Activated CD4-positive, alpha-beta T cell treated with anti-CD3 and anti-CD28 coated beads, Interleukin-2, amount 50 U/mL, for 4 hours (primary cell): ENCODE measurements at places on chromosomes 3 and 15.
A peak's percentile ranks its signal among the peaks of the same experiment; 100 is the strongest.

- no peak for DNase-seq
Measured at GRCh38 chr3:152452318-152452717, 183.6 kb downstream of the MBNL1 start.

GRCh38 chr15:51878446-51879386 lies 49.3 kb downstream of the TMOD3 start:
- no peak for DNase-seq

DNA sequence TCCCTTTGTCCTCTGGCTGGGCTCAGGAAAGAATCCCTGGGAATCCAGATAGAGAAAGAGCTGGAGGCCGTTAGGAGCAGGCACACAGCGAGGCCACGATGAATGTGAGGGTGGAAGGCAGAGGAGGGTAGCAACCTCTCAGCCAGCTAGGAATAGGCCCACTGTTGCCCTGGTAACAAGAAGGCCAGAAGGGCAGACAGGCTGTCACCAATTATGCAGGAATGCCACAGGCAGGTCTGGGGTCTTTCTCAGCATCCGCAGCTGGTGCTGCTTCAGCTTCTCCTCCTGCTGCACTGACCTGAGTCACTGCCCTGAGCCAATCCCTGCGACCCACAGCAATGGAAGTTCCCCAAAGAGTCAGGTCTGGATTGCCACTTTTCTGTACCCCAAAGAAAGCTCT lies 62.8 kb upstream of the C3orf80 start:
- DNase-seq: no peak

DNA sequence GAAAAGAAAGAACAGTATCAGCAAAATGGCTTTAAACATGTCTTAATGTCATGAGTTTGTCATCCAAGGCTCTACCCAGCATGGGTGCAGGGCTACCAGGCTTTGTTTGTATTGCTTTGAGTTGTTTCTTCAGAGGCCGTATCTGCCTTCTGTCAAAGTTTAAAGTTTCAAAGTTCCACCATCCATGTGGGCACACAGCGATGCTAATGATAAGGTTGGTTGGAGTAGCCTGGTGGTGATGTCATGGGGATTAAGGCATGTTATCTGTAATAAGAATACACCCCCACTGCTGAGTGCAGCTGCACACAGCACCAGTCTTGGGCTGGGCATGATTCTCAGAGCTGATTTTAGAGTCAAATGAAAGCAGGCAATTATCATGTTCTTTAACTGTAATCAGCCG lies 72.0 kb upstream of the LRTM1 start:
- DNase-seq: no peak

- DNase-seq: no peak
Measured at GRCh38 chr3:187342255-187342654, 25.9 kb upstream of the RTP4 start.

DNA sequence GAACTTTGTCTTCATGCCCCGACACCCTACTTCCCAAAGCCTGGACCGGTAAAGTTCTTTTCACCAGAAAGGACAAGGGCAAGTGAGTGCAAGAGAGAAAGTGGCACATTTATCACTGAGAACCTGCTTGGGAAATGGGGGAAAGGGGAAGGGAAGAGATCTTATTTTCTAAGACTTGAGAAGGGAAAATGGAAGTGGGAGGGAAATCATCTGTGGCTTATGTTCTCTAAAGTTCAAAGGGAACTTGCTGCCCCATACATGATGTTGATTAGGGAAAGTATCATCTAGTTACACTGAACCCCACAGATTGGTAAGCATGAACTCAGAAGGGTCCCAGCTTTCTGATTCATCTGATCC lies 199.5 kb upstream of the LPP start:
- DNase-seq: no peak

DNA sequence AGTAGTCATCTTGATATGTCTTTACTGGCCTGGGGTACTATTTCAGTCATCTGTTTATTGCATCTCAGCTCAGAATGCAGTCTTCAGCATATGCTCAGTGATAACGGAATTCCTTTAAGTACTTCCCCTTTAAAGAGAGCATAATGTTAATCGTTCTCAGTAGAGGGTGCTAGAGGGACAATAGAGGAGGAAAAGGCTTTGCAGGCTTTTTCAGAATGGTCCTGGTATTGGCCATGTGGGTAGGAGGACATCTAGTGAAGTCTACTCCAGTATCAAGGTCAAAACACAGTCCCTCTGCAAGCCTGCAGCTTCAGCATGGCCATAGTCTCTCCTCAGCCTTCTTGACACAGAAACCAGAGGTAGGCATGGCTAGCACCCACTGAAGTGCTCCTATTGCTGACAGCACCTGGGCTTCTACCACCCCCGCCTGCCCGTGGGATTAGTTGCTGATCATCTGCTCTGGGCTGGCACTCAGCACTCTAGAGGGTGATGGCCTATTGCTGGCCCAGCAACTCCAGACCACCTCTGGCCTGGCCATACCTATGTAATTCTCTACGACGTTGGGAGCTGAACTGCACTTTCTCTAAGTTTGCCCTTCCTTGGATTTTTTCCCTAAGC lies 65.4 kb downstream of the KCNH8 start:
- DNase-seq: no peak

GRCh38 chr15:87757084-87757483 lies 499.5 kb downstream of the NTRK3 start:
- no peak for DNase-seq

DNA sequence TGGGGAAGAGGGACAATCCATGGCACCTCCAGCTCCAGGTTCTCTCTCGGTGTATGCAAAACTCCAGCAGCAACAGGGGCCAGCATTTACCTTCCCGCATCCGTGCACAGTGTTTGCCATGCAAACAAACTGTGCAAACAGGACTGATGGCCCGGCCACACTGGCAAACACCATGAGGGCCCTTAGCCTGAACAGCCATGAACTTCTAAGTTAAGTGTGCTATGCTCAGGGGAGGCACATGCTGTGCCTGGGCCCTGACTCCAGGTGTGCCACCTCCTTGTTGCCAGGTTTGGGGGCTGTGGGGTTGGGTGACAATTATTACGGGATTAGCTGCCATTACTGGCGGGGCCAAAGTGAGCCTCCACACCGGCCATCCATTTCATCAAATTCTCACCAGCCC lies 57.5 kb downstream of the CACNA2D2 start:
- DNase-seq: no peak

GRCh38 chr3:187522293-187522692 lies 147.9 kb downstream of the SST start:
- no peak for DNase-seq

GRCh38 chr3:155805204-155805801 lies 775 bp downstream of the C3orf33 start:
- DNase-seq: peak; percentile 1

DNA sequence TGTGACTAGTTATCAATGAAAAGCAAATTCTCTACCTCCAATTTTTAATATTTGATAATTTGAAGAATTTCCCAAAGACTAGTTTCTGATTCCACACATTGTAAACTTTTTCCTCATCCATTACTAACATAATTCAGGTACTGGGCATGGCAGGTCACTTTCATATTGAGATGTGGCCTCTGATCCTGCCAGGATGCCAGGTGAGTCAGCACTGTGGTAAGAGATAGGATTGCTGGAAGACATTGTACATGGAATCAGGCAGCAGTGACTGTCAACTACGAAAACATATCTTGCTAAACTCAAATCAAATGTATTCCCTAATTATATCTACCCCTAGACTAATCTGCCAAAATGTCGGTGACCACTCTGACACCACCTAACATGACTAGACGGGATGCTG lies 33.2 kb upstream of the POU1F1 start:
- no peak for DNase-seq

DNA sequence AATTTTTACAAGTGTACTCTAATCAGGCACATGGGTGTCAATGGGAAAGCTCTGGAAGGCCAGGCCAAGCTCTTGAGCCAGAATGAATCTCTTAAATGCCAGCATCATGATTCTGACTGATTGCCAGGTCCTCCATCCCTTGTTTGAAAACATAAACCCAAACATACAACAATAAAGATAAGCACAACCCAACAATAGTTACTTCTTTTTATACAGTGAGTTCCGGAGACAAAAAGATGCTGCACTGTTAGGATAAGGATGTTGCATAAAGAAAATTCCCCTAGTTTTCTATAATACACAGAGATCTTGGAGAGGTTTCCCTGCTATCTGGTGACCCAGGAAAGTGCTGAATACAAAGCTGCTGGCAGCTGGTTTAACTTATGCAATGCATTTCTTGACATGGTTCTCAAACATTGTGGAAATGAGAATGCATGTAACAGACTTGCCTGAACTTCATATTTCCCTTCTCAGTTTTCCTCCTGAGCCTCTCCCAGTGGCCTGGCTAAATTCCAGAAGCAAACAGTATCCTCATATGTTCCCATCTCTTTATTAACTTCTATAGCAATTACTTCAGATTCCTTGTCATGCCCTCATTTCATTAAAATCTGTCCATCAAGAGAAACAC lies 180.1 kb upstream of the PRICKLE2 start:
- no peak for DNase-seq

DNA sequence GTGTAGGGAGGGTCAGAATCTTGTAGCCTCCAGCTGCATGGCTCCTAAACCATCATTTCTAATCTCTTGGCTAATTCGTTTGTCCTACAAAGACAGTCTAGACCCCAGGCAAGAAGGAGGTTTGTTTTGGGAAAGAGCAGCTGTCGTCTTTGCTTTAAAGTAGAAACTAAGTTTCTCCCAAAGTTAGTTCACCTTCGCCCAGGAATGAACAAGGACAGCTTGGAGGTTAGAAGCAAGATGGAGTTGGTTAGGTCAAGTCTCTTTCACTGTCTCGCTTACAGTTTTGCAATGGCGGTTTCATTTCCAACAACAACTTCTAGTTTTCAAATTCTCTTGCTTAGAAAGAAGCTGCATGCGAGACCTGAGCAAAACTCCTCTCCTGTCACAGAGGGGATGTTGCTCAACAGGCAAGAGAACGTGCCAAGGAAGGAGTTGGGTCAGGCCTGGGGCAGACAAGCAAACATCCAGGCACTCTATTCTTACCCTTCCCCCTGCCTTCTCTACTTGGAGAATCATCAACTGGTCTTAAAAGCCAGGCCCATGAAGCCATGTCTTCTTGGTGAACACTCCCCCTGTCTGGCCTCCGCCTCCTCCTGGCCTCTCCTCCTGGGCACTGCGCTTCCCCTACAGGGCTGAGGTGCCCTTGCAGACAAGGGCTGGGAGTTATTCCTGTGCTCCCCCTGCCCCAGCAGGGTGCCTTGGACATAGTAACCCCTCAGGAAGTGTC lies 57.6 kb downstream of the TMEM44 start:
- no peak for DNase-seq

GRCh38 chr3:182349951-182350517 lies 443.3 kb upstream of the ATP11B start:
- DNase-seq: no peak

- DNase-seq: no peak
Measured at GRCh38 chr3:151707216-151707615, 26.5 kb upstream of the AADACL2 start.

DNA sequence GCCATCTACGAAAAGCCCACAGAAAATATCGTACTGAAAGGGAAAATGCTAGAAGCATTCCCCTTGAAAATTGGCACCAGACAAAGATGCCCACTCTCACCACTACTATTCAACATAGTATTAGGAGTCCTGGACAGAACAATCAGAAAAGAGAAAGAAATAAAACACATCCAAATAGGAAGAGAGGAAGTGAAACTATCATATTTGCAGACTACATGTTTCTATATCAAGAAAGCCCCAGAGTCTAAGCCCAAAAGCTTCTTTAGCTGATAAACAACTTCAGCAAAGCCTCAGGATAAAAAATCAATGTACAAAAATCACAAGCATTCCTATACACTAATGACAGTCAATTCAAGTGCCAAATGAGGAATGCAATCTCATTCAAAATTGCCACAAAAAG lies 15.6 kb downstream of the OR5K3 start:
- DNase-seq: no peak

- no peak for DNase-seq
Measured at GRCh38 chr15:57456559-57456958, 80.3 kb downstream of the CGNL1 start.

DNA sequence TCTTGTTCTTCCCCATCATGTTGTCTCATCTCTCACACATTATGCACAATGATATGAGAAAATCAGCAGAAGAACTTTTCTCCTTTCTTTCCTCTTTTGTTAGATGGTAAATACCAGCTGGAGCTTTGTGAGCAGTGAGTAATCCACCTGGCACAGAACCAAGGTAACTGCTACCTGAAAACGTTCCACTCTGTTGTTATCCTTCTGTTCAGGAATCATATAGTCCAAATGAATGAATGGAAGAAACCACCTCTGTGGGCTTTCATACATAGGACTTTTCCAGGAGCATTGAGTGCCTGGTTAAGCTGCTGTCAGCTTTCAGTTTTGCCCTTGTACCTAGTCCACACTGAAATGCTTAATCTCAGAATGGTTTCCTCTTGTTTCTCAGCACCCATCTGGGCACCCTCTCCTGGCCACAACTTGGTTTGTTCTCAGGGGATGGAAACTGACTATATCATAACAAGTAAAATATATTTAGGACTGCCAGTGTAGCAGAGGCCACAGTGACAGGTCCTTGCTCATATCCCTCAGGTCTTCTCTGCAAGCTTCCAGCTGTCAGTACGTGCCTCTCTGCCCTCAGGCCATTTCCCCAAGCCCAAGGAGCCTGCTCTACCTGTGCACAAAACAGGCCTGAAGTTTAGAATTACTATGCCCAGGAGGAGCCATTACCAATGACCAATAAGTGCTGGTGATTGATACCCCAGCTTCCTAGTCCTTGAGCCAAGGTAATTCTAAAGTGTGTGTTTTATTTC lies 23.5 kb upstream of the SLC4A7 start:
- DNase-seq: no peak

GRCh38 chr3:190192087-190192486 lies 71.4 kb upstream of the P3H2 start:
- no peak for DNase-seq

GRCh38 chr15:99057697-99058420 lies 47.0 kb upstream of the SYNM start:
- no peak for DNase-seq

- no peak for DNase-seq
Measured at GRCh38 chr15:54559405-54560069, 581.3 kb downstream of the UNC13C start.

- DNase-seq: no peak
Measured at GRCh38 chr3:104066658-104067057, 1300.1 kb upstream of the ALCAM start.

DNA sequence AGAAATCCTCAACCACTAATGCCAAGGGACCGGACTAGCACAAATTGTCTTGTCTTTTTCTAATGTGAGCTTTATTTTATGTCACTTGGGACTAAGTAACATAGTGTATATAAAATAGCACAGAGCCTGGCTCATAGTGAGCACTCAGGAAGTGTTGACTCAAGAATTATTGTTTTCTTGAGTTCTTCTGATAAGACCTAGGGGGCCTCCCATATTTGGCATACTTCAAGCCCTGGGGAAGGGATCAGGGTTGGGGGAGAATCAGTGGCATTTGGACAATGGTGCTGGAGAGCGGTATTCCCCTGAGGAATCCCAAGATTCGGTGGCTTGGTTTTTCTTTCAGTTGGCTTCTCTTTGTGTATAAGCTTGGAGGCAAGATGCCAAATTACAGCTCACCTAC lies 19.4 kb downstream of the ZNF80 start:
- DNase-seq: no peak

GRCh38 chr3:177445549-177445948 lies 248.3 kb upstream of the TBL1XR1 start:
- no peak for DNase-seq

GRCh38 chr15:84898761-84899160 lies 14.3 kb downstream of the SLC28A1 start:
- no peak for DNase-seq
